ENCODE measurements at places on chromosomes 6 and 20. TPM values are rescaled to one million over a fixed set of nuclear protein-coding genes. Genes with fewer than 3 reads are reported as not detected.

Gene OR2B6
- not detected for total RNA-seq

Gene PGC
- total RNA-seq: not detected

Gene SLC13A3
- total RNA-seq: 0.09 TPM

Gene HDGFL1
- total RNA-seq: not detected

Gene BACH2
- total RNA-seq: 0.27 TPM

Gene IMPG1
- total RNA-seq: not detected

Gene MCM3
- 91.9 TPM for total RNA-seq

Gene RNF182
- under 0.01 TPM for total RNA-seq

Gene MOCS1
- total RNA-seq: 9.3 TPM

Gene JAG1
- total RNA-seq: 171 TPM

Gene DZANK1
- 0.94 TPM for total RNA-seq

Gene TREML2
- not detected for total RNA-seq

Gene ULBP2
- 6.9 TPM for total RNA-seq

Gene ANKRD66
- not detected for total RNA-seq

Gene CST2
- total RNA-seq: not detected

Gene AVP
- total RNA-seq: not detected

Gene LPA
- not detected for total RNA-seq

Gene CPNE5
- 15.2 TPM for total RNA-seq

Gene FAM217A
- not detected for total RNA-seq

Gene ADGRG6
- 5.3 TPM for total RNA-seq

Gene RAMACL
- 4.6 TPM for total RNA-seq

Gene SLCO4A1
- 3.8 TPM for total RNA-seq

Gene TINAG
- not detected for total RNA-seq

Gene XKR7
- not detected for total RNA-seq

Gene GSTA3
- total RNA-seq: not detected

Gene ABCC10
- 22.5 TPM for total RNA-seq

Gene PRR18
- total RNA-seq: not detected

Gene RIPPLY2
- not detected for total RNA-seq

Gene SLC17A2
- total RNA-seq: not detected

Gene ACTL10
- total RNA-seq: 1.6 TPM

Gene SOX4
- total RNA-seq: 72.5 TPM

Gene MCHR2
- not detected for total RNA-seq

Gene SEMG1
- total RNA-seq: not detected

Gene SLC16A10
- not detected for total RNA-seq

Gene EPHA7
- total RNA-seq: 0.09 TPM
